ENCODE measurements at places on chromosomes 16 and 17.

- DNase-seq, result no peak
These were observed 5.1 kb upstream of the UNC13D start for GRCh38 chr17:75849279-75849646.

- DNase-seq, result no peak
These were observed 1.8 kb downstream of the ZSCAN10 start for GRCh38 chr16:3097266-3097665.

- DNase-seq, result no peak
These were observed 22.7 kb downstream of the TBX4 start for GRCh38 chr17:61474934-61475333.

DNA sequence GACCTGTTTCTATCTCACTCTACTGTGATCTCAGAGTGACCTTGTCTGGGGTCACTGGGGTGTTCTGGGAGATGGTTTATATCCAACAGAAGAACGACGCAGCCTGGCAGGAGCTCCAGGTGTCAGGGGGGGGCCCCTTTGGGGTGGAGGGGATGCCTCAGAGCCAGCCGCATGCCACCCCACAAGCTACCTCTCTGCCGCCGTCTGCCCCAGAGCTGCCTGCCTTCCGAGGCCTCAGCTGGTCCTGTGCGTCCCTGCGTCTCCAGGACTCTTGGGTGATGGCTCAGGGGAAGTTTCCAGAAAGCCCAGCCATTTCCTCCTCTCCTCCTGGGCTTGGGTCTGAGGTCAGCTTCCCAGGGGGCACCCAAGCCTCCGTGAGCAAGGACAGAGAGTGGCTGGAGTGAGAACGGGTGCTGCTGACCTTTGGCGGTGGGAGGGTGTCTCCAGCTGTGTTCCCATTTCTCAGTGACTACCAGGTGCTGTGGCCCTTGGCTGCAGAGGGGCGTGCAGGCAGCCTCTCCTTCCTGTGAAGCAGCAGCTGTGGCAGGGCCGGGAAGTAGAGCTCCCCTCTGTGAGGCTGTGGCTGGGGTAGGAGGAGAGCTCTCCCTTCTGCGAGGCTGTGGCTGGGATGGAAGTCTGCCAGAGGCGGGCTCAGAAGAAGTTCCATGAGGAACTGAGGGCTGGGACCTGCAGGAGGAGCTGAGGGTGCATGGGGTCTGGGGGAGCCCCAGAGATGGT, 19.8 kb downstream of the JPH3 start:
- no peak for DNase-seq

GRCh38 chr17:73851921-73852320, 207.7 kb upstream of the SDK2 start:
- DNase-seq, result no peak

DNA sequence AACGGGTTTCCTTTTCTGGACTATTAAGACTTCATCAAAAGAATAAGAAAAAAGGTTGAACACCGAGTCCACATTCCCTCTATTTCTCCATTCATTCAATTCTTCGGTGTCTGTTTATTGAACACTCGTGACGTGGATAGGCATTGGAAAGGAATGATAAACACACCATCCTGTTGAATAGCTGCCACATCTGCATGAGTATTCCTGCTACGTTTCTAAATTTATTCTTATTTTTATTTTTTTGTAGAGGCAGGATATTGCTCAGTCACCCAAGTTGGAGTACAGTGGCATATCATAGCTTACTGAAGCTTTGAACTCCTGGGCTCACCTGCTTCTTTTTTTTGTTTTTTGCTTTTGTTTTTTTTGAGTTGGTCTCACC, 80.8 kb upstream of the CIBAR2 start:
- DNase-seq, result no peak

GRCh38 chr17:56158915-56159825, 5.9 kb downstream of the ANKFN1 start:
- DNase-seq, result no peak

- no peak for DNase-seq
These were observed 31.7 kb downstream of the DRC3 start for GRCh38 chr17:18004345-18004744.

DNA sequence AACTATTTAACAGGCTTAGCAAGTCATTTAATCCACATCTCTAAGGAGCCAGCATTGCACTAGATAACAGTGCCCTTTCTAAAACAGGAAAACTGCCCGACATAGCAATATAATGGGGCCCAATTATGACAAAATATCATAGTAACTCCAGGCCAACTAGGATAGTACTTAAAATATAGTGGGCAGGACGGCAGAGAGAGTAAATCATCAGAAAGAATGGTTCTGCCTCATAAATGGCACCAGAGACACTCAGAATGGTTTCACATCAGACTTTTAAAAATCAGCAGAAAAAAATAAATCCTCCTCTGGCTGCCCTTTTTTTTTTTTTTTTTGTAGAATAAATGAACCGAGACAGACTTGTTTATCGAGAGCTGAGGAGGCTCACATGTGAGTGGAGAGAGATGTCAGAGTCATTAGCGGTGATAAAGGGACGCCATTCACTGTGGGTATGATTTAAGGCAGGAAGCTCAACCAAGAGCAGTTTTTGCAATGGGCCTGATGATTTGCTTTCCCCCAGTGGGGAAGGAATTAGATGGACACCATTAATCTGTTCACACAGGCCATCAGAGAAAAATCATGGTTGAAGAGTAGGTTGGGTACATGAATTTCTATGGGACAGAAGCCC, 62.6 kb downstream of the CPPED1 start:
- DNase-seq, result no peak

GRCh38 chr16:64445649-64446048, 676.2 kb downstream of the CDH11 start:
- no peak for DNase-seq

GRCh38 chr16:1877804-1878203, 5.8 kb upstream of the MEIOB start:
- DNase-seq, result no peak

DNA sequence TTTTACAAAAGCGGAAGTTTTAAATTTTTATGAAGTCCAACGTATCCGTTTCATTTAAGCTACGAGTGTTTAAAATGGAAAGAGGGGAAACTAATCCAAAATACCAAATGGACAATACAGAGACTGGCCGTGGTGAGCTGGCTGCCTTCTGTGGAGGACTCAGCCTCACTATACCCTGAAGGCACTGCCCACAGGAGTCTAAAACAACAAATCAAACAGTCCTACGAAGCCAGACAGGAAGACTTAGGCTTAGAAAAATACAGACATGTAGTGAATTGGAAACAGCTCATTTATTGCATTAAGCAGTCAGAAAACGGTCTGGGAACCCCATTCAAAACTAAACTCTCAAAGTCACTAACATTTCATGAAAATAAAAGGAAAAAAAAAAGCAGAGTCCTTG, 75.1 kb downstream of the CYTH1 start:
- DNase-seq, result no peak

- DNase-seq, result peak; percentile 56
These were observed 14.4 kb upstream of the ALDH3A1 start for GRCh38 chr17:19762515-19762961.

- DNase-seq, result no peak
These were observed 61.4 kb upstream of the IRX3 start for GRCh38 chr16:54347961-54348360.

GRCh38 chr16:16084874-16085273, 135.5 kb downstream of the ABCC1 start:
- no peak for DNase-seq

DNA sequence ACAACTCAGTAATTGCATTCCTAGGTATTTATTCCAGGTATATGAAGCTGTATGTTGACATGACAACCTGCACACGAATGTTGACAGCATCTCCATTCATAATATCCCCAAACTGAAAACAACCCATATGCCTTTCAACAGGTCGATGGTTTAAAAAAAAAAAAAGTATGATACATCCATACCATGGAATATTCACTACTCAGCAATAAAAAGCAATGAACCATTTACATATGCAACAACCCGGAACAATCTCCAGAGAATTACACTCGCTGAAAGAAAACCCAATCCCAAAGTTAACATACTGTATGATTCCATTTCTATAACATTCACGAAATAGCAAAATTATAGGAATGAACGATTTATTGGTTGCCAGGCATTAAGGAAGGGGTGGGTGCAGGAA, 53.3 kb upstream of the DNAH9 start:
- DNase-seq, result no peak

GRCh38 chr17:63634816-63635215, 12.6 kb downstream of the MAP3K3 start:
- no peak for DNase-seq

- no peak for DNase-seq
These were observed 9.9 kb downstream of the NR1D1 start for GRCh38 chr17:40090237-40091119.

DNA sequence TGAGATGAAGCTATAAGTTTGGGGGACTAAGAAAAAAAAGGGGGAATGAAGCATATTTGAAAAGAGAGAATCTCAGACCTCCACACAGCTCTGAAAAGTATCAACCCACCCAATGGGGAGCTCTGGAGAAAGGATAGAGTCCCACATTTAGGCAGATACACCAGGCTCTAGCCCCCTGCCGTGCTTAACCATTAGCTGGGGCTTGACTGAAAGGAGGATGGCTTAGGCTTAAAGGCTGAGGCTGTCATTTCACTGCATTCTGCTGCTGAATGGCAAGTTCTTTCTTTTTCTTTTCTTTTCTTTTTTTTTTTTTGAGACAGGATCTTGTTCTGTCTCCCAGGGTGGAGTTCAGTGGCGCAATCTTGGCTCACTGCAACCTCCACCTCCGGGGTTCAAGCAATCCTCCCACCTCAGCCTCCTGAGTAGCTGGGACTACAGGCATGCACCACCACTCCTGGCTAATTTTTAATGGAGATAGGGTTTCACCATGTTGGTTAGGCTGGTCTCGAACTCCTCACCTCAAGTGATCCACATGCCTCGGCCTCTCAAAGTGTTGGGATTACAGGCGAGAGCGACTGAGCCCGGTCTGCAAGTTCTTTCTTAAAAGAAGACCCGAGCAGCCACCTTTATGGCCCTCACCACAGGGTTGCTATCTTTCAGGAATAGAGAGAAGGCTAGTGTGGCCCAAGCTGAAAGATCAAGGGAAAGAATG, 9.0 kb upstream of the MMP2 start:
- no peak for DNase-seq

- no peak for DNase-seq
These were observed 4.3 kb upstream of the CCL7 start for GRCh38 chr17:34265711-34266110.

DNA sequence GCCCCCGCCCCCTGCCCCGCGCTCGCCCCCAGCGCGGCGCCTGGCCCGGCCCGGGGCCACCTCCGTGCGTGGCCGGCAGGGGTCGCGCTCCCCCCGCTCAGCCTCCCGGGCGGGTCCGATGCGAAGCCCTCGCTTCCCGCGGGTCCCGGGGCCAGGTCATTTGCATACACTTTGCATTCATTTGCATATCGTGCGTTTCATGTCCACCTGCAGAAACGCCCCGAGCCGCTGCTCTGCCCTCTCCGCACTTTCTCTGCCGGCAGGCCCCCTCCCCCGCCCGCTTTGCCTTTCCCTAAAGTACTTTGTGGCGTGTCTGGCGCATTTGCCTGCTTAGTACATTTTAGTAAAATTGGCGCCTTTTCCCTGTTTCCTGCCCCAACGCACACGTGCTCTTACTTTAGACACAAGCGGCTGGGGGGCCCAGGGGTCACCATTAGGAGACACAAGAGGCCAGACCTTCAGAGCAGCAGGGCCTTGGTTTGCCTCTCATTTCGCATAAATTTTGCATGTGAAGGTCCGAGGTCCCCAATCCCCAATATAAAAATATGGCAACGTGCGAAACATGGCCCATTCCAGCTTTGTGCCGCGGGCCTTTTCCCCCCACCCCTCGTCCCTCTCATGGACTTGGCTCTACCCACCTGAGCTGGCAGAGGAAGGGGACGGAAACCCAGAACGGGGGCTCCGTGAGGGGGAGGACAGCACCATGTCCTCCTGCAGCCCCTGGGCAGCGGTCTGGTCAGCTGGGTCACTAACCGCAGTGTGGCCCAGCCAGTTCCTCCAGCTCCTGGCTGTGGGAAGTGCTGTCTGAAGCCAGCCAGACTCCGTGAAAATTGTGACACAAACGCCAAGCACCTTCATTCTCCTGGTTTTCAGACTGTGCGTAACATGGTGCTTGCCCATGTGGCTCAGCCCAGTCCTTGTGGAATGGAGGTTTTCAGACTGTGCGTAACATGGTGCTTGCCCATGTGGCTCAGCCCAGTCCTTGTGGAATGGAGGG, 34.8 kb downstream of the CBFA2T3 start:
- peak; percentile 52 for DNase-seq

GRCh38 chr17:72764632-72765041, 327.9 kb downstream of the SLC39A11 start:
- no peak for DNase-seq

- no peak for DNase-seq
These were observed 440.6 kb downstream of the CDH8 start for GRCh38 chr16:61595605-61596004.

GRCh38 chr17:33200587-33200986, 92.5 kb downstream of the ASIC2 start:
- no peak for DNase-seq

GRCh38 chr17:13508896-13509295, 92.8 kb downstream of the HS3ST3A1 start:
- no peak for DNase-seq

DNA sequence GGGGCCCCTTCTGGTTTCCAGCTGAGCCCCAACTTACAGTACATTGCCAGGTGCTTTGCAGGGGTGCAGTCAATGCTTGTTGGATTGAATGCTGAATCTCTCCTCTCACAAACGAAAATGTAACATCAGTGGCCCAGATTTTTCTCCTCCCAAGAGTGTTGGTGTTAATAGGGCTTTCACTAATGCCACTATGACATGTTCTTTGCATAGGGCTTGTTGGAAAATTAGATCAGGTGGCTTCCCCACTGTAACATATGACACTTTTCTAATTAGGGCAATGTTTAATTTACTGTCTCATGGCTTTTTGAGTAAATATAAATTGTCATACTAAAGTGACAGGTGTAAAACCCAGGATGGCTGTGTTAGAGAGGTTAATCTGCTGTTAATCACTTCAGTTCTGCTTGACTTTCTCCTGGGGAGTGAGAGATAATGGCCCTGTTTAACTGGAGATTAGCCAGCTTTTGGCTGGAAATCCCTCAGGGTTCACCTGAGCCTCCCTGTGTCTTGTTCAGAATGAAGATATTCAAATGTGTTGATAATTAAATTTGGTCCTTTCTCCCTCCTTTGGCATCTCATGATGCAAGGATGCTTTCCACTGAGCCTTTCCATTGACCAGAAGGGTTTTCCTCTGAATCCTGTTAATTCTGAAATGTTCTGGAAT, 502.3 kb downstream of the RBFOX1 start:
- DNase-seq, result no peak

- no peak for DNase-seq
These were observed 24.4 kb upstream of the ETV4 start for GRCh38 chr17:43570518-43570928.

DNA sequence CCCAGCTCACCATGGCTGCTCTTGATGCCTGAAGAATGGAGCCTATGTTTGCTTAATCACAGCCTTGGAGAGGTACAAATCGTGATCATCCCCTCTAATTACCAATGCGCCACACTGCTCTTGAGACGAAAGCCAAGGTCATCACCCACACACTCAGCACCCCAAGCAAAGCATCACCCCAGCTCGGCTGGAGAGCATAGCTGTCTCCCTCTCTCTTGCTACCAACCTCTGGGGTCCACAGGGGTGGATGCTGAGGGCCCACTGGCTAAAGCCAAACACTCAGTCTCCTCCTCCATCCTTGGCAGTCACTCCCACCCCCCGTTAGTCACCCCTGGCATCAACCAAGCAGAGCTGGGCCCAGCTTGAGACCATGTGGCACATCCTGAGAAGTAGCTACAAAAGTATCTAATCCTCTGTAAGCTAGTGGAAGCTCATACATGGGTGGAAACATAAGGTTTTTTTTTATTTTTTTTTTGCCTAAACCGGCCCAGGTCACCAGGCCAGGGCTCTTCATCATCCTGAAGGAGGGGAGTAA, 44.8 kb downstream of the PIMREG start:
- DNase-seq, result no peak

- DNase-seq, result no peak
These were observed 139.1 kb upstream of the GSE1 start for GRCh38 chr16:85473909-85474620.

All from CD4-positive, alpha-beta T cell treated with Interleukin-2 at 100 ng/mL for 4 hours (primary cell).